ENCODE measurements at places on chromosomes 2 and 18.

- DNase-seq, result no peak
Observed at GRCh38 chr2:194103941-194104659, 1552.9 kb upstream of the SLC39A10 start.

GRCh38 chr2:197092431-197092830, 165.9 kb upstream of the PGAP1 start:
- DNase-seq, result no peak

GRCh38 chr2:188663301-188663700, 310.9 kb upstream of the COL3A1 start:
- no peak for DNase-seq

DNA sequence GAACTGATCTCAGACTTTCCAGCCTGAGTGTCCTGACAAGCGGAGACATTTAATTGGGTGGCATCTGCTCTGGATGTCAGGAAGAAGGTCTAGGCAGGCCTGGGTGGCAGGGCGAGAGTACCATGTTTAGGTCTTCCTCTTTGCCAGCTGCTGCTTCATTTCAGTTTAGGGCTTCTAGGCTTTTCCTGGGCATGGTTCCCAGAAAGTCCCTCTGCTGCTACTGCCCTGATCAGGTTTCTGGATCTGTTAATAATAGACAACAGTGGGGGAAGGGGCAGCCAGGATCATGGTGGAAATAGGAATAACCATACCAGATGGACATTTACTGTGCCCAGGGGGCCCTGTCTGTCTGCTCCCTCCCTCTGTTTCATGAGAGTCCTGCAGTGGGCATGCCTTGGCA, 2.3 kb upstream of the PLCD4 start:
- DNase-seq, result no peak

- peak; percentile 42 for DNase-seq
Observed at GRCh38 chr2:171159372-171160118, 1.1 kb downstream of the TLK1 start.

DNA sequence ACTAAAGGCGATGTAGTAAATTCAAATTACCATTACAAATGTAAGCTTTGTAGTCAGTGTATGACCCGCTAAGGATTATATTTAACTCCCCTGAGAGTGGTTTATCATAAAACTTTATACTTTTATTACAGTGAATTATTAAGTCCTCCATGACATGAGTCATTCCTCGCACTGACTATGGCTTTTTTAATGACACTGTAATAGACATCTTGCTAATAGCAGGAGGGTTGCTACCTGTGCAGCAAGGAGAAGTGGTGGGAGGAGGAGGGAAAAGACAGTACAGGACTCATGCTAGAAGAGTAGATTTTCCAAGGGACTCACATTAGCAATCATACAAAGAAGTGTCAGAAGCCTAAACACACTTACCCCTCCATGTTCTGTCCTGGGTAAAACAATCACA, 556.1 kb downstream of the BCL11A start:
- no peak for DNase-seq

DNA sequence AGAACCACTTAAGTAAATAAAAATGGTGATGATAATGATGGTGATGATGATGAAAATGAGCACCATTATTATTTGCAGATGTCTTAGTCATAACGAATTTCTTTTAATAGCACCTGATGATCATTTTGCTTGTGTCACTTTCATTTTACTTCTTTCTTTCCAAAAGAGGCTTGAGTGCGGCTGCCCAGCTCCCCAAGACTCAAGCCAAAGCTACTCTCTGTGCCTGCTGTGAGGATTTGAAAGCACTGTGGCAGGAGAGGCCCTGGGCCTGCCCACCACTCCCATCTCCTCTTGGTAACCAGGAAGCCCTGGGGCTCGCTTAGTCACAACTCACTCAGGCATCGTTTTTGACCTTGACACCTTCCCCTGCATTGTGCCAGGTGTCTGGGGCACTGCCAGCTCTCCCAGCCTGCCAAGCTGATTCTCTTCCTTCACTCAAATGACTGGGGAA, 41.2 kb downstream of the RPL37A start:
- peak; percentile 71 for DNase-seq

DNA sequence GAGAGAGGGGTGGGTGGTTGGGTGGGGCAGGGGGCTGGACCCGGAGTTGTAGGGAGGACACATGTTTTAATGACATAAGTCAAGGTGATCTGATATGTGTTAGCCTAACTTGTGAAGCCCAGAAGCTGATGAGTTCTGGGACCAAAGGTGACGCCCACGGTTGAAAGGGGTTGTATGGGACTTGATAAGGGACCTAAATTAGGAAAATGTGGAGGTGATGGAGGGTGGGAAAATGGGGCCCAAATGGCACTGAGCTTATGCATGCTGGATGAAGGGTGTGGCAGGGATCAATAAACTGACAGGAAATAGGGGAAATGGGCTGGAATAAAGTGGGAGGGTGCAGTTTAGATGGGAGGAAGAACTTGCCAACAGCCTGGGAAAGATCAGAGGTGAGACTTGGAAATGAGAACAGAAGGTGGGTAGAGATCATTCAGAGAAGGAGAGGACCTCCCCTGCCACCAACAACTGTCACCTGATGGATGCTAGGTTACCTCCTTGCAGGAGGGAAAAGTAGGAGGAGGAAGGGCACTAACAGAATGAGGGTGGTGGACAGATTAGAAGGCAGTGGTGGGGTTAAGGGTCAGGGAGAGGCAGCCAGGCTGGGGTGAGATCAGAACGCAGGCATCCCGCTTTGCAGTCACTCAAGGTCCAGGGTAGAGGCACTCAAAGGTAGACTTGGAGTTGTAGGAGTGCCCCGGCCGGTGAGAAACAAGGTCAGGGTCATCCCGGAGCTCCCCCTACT, 15.3 kb downstream of the WNT10A start:
- DNase-seq, result no peak

GRCh38 chr2:48717846-48718245, 37.7 kb downstream of the LHCGR start:
- no peak for DNase-seq

GRCh38 chr2:163554864-163555263, 180.9 kb downstream of the FIGN start:
- no peak for DNase-seq

- no peak for DNase-seq
Observed at GRCh38 chr2:108575132-108575966, 41.1 kb downstream of the LIMS1 start.

- peak; percentile 12 for DNase-seq
Observed at GRCh38 chr2:188369365-188369764, 77.7 kb downstream of the GULP1 start.

- DNase-seq, result no peak
Observed at GRCh38 chr2:201358684-201359083, 1.5 kb upstream of the FLACC1 start.

GRCh38 chr18:47174545-47175116, 1.5 kb downstream of the IER3IP1 start:
- peak; percentile 6 for DNase-seq

- DNase-seq, result peak; percentile 3
Observed at GRCh38 chr18:3148930-3149535, 70.7 kb downstream of the MYOM1 start.

GRCh38 chr2:16120591-16121180, 180.3 kb downstream of the MYCN start:
- DNase-seq, result no peak

- no peak for DNase-seq
Observed at GRCh38 chr18:394987-395362, 105.5 kb downstream of the COLEC12 start.

Data from NCI-H1436 (cell line).